ENCODE measurements at places on chromosomes 5 and 9.

GRCh38 chr5:171570244-171570825 is 150.9 kb downstream of the FGF18 start:
- DNase-seq: no peak

GRCh38 chr9:95649801-95650213 is 133.0 kb upstream of the PTCH1 start:
- no peak for DNase-seq

DNA sequence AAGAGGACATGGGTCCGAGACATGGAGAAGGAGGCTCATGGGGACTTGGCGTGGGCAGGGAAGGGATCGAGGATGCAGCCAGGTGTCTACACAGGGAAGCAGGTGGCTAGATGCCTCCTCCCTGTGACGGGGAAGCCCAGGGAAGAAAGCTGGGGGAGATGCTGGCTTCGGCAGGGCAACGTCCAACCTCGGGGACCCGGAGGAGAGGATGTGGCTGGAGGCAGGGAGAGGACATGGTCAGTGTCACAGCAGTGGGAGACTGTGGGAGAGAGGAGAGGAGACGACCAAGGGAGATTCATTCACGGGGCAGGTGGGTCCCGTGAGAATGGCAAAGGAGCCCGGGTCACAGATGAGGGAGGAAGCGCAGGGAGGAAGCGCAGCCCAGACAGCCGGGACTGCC is 73.2 kb upstream of the PHYKPL start:
- no peak for DNase-seq

- peak; percentile 28 for DNase-seq
These were observed 892.9 kb downstream of the NR2F1-AS1 start for GRCh38 chr5:92687821-92688722.

DNA sequence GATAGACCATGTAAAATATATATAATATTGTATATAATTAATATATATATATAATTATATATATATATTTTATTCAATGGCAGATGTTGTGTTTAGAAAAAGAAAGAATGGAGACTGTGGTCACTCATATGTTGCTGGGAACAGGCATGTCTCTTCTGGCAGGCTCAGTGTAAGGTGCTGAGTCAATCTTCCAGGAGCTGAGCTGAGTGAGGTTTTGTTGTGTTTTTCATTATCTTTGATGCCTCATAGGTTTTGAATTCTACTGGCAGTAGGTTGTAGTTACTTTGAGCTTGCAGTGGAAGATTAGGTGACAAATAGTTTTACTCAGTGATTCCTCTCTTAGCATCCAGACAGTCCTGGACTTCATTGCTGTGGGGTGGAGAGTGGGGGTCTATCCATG is 561.3 kb downstream of the IRX1 start:
- DNase-seq: no peak

- no peak for DNase-seq
These were observed 12.0 kb upstream of the PSMB7 start for GRCh38 chr9:124427281-124427680.

DNA sequence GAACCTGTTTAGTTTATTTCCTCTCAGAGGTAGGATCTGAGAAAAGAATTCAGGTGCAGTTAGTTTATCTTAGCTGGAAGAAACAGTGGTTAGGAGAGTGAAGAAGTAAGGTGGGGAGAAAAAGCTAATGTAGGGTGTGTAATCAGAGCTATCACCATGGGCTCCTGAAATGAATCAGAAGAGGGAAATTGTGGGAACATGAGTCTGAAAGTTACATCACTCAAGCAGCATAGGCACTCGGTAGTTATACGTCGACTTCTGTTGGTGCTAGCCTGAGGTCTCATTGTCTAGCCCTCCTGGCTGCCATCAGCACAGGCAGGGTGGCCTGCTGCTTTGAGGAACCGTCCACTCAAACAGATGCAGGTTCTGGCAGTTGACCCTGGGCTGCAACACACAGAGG is 56.7 kb upstream of the NPR3 start:
- DNase-seq: no peak

GRCh38 chr5:177612215-177612673 is 12.3 kb downstream of the B4GALT7 start:
- DNase-seq: no peak

GRCh38 chr9:6484210-6484609 is 71.2 kb downstream of the UHRF2 start:
- no peak for DNase-seq

DNA sequence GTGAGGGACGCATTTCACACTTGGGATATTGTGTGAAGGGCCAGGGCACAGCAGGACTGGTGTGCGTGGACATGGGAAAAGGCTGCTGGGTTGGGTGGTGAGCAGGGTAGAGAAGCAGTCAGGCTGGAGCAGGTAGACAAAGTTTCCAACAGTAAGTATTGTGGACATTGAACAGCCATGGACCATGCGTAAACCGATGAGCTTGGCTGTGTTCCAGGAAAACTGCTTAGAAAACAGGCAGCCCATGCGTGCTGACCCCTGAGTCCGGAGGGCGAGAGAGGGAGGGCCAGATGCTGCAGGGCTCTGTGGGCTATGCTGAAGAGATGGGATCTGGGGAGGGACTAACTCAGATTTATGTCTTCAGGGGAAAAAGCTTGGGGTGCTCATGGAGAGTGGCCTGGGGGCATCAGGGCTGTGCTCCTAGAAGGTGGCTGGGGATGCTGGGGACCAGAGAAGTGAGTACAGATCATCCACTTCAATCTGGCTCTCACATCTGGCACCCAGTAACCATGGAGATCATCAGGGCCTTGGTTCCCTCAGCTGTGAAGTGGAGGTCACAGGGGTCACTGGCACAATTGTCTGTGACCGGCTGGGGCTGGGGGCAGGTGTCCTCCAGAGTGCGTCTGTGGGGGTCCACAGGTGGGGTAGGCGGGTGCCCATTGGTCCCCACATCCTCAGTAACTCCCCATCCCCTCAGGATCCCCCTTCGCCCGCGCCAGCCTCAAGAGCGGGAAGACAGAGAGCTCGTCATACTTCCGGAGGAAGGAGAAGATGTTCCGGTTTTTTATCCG is 93.3 kb downstream of the CACNA1B start:
- DNase-seq: no peak

- DNase-seq: no peak
These were observed 59.8 kb upstream of the TBC1D9B start for GRCh38 chr5:179967489-179967888.

GRCh38 chr5:68270399-68270975 is 54.9 kb downstream of the PIK3R1 start:
- no peak for DNase-seq

DNA sequence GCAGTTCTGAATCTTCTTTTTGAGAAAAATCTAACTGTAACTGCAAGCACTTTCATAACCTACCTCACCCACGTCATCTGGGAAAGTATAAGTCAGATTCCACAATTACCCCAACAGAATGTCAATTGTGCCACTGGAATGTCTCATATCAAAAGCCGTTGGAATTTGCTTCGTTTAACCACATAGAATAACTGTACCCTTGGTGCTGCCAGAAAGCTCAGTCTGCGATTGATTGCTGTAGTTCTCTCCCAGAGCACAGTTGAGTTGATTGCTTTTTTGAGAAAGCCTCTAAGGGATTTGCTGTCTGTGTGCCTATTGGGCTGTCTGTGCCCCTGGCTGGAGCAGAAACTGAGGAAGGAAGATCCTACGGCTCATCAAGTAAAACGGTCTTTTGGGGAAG is 583.6 kb downstream of the TMEM38B start:
- DNase-seq: peak; percentile 80

DNA sequence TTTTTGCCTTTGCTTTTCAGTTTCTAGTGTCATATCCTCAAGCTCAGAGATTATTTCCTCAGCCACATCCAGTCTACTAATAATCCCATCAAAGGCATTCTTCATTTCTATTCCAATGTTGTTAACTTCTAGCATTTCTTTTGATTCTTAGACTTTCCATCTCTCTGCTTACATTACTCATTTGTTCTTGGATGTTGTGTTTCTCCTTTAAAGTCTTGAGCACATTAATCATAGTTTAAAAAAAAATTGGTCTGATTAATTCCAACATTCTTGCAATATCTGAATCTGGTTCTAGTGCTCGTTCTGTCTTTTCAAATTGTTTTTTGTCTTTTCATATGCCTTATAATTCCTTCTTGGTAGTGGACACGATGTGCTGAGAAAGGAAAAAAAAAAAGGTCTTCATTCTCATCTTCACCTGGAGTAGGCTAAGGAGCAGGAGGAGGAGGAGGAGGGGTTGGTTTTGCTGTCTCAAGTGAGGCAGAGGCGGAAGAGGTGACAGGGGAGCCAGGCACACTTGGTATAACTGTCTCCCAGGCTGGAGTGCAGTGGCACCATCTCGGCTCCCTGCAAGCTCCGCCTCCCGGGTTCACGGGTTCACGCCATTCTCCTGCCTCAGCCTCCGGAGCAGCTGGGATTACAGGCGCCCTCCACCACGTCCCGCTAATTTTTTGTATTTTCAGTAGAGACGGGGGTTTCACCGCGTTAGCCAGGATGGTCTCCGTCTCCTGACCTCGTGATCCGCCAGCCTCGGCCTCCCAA is 16.3 kb downstream of the PRXL2C start:
- no peak for DNase-seq

DNA sequence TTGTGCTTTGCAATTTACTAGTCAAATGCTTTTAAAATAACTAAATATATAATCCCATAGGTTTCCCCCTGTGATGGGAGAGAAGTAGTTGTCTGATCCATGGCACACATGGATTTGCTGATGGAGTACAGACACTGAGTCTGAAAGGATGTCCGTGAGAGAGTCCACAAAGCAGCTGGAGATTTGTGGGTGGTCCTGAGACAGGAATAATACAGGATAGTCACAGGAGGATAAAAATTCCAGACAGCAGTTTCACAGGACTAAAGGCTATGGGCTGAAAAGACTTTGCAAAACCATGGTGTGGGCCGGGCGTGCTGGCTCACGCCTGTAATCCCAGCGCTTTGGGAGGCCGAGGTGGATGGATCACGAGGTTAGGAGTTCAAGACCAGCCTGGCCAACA is 58.7 kb upstream of the ZFR start:
- no peak for DNase-seq

- DNase-seq: no peak
These were observed 137.9 kb downstream of the FAM114A2 start for GRCh38 chr5:153900703-153901395.

GRCh38 chr9:107759009-107759822 is 269.6 kb upstream of the KLF4 start:
- DNase-seq: no peak

GRCh38 chr5:144017631-144018030 is 152.8 kb downstream of the YIPF5 start:
- no peak for DNase-seq

DNA sequence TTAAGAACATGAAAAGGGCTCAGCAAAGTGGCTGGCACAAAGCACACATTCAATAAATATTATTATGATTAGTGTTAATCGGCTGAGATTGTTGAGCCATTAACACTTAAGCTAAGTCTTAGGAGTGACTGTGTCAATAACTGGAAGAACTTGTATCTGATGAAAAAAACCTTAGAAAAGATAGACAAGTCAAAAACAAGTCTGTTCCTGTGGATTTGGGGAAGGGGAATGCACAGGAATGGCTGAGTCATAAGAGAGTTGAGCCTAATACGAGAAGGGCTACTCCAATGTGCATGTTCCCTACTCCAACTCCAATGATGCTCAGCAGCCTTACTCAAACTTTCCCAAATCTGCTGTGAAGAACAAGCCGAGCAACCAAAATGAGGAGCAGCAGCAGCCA is 53.9 kb downstream of the MED27 start:
- DNase-seq: no peak

GRCh38 chr5:97842687-97843086 is 659.6 kb upstream of the RIOK2 start:
- DNase-seq: no peak
